ENCODE measurements at places on chromosomes 2 and 18. TPM values are rescaled to one million over a fixed set of nuclear protein-coding genes. Genes with fewer than 3 reads are reported as not detected.

ASPRV1 gene
- 0.19 TPM for total RNA-seq

- no peaks in the 10 kb centered on the region for H3K36me3 ChIP-seq
- H3K27me3 ChIP-seq, result no peaks in the 10 kb centered on the region
- H3K4me3 ChIP-seq, result no peak overlapping the region
- H3K27ac ChIP-seq, result no peak overlapping the region
- DNase-seq, result no peak
Observed at GRCh38 chr18:28201056-28201455, 24.1 kb upstream of the CDH2 start.

DNA sequence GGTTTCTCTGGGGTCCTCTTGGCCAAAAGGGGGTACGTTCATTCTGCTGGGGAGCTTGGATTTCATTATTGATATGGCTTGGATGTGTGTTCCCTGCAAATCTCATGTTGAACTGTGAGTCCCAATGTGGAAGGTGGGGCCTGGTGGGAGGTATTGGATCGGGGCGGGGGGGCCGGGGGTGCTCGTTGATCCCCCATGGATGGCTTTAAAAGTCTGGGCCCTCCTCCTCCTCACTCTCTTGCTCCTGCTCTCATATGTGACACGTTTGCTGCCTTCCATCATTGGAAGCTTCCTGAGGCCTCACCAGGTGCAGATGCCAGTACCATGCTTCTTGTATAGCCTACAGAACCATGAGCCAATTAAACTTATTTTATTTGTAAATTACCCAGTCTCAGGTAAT lies 11.8 kb downstream of the DBI start:
- no peak overlapping the region for H3K4me3 ChIP-seq
- no peaks in the 10 kb centered on the region for H3K27me3 ChIP-seq
- DNase-seq, result no peak
- peaks cover 1% of the 10 kb centered on the region for H3K36me3 ChIP-seq
- H3K27ac ChIP-seq, result no peak overlapping the region

- no peak overlapping the region for H3K27ac ChIP-seq
- no peak for DNase-seq
- no peaks in the 10 kb centered on the region for H3K36me3 ChIP-seq
- no peaks in the 10 kb centered on the region for H3K4me1 ChIP-seq
- no peaks in the 10 kb centered on the region for H3K27me3 ChIP-seq
- no peak overlapping the region for H3K4me3 ChIP-seq
Observed at GRCh38 chr2:42067521-42067920, 19.7 kb downstream of the PKDCC start.

DNA sequence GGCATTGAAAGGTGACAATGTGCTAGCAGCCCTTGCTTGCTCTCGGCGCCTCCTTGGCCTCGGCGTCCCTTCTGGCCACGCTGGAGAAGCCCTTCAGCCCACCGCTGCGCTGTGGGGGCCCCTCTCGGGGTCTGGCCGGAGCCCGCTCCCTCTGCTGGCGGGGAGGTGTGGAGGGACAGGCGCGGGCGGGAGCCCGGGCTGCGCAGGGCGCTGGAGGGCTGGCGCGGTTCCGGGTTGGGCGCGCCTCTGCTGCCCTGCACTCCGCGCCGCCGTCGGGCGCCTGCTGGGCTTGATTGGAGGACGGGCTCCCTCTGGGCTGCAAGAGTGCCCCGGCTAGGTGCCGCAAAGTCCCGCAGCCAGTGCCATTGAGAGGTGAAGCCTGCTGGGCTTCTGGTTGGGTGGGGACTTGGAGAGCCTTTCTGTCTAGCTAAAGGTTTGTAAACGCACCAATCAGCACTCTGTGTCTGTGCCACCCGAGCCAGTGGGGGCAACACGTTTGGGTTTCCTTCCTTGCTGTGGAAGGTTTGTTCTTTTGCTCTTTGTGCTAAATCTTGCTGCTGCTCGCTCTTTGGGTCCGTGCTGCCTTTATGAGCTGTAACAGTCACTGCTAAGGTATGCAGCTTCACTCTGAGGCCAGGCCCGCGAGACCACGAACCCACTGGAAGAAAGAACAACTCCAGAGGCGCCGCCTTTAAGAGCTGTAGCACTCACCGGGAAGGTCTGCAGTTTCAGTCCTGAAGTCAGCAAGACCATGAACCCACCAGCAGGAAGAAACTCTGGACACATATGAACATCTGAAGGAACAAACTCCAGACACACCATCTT lies 14.8 kb upstream of the IMP4 start:
- no peak for DNase-seq
- no peak overlapping the region for H3K27ac ChIP-seq
- H3K4me1 ChIP-seq, result peaks cover 1% of the 10 kb centered on the region
- no peaks in the 10 kb centered on the region for H3K36me3 ChIP-seq
- H3K4me3 ChIP-seq, result no peak overlapping the region
- no peaks in the 10 kb centered on the region for H3K27me3 ChIP-seq

GRCh38 chr2:69036926-69037325 lies 23.9 kb downstream of the ANTXR1 start:
- H3K27me3 ChIP-seq, result no peaks in the 10 kb centered on the region
- H3K27ac ChIP-seq, result no peak overlapping the region
- H3K36me3 ChIP-seq, result no peaks in the 10 kb centered on the region
- no peaks in the 10 kb centered on the region for H3K4me1 ChIP-seq
- H3K4me3 ChIP-seq, result no peak overlapping the region

DNA sequence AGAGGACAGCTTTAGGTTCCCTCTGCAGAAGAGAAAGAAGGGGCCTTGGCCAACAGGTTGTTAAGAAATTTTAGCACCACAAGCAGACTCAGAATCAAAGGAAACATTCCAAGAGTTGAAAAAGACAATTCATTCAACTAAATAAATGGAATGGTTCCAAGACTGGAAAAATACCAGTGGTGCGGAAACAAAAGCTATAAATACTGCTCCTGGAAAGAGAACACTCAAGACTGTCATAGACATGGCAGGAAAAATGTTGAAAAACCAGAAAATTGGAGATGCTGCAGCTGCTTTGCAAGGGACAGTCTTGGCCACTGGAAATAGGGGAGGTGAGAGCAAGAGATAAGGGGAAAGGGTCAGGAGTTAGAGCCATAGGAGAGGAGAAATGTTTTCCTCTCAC lies 312.7 kb upstream of the CYRIA start:
- no peaks in the 10 kb centered on the region for H3K27me3 ChIP-seq
- H3K27ac ChIP-seq, result no peak overlapping the region
- no peaks in the 10 kb centered on the region for H3K4me1 ChIP-seq
- no peaks in the 10 kb centered on the region for H3K36me3 ChIP-seq
- H3K4me3 ChIP-seq, result no peak overlapping the region

GRCh38 chr2:148814143-148814859 lies 60.7 kb upstream of the KIF5C start:
- no peak overlapping the region for H3K4me3 ChIP-seq
- DNase-seq, result no peak
- peaks cover 4% of the 10 kb centered on the region for H3K4me1 ChIP-seq
- no peaks in the 10 kb centered on the region for H3K36me3 ChIP-seq

- no peaks in the 10 kb centered on the region for H3K27me3 ChIP-seq
- H3K4me1 ChIP-seq, result peaks cover 20% of the 10 kb centered on the region
- H3K27ac ChIP-seq, result peak overlapping the region; percentile 99
- peak overlapping the region; percentile 55 for H3K4me3 ChIP-seq
- peaks cover 16% of the 10 kb centered on the region for H3K36me3 ChIP-seq
- peak; percentile 67 for DNase-seq
Observed at GRCh38 chr2:85537600-85538506, 1.1 kb upstream of the MAT2A start.

DNA sequence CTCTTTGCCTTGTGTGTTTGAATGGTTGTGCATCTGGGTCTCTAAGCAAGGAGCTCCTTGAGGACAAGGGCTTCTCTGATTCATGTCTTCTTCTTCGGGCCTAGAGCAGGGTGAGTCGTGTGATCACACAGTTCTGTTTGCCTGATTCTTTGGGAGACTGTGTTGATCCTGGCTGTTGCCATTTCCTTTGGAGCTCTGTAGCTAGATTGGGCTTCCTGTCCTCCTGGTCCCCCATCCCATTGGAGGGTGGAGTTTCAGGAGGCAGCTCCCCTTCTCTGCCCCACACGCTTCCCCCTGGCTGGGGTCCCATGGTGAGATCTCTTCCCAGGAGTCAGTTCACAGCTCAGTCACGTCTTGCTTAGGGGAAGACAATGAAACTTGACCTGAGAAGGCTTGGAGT lies 92.8 kb downstream of the TRIB2 start:
- no peaks in the 10 kb centered on the region for H3K4me1 ChIP-seq
- no peaks in the 10 kb centered on the region for H3K36me3 ChIP-seq
- no peak for DNase-seq
- H3K4me3 ChIP-seq, result no peak overlapping the region
- no peaks in the 10 kb centered on the region for H3K27me3 ChIP-seq

DNA sequence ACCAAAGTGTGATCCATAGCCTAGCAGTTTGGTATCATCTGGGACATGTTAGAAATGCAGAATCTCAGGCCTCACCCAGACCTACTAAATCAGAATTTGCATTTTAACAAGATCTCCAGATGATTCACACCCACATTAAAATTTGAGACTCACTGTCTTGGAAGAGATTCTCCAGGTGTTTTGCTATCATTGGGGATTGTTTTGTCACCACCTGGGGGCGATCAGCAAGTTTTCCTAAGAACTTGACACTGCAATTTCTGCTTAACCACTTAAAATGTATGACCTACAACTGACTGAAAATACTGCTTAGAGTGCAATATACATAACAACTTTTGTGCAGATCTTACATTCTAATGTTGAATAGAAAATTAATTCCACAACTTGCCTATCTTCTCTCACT lies 18.9 kb upstream of the ITGA4 start:
- DNase-seq, result no peak
- no peaks in the 10 kb centered on the region for H3K4me1 ChIP-seq
- no peak overlapping the region for H3K27ac ChIP-seq
- H3K27me3 ChIP-seq, result no peaks in the 10 kb centered on the region
- no peak overlapping the region for H3K4me3 ChIP-seq

DNA sequence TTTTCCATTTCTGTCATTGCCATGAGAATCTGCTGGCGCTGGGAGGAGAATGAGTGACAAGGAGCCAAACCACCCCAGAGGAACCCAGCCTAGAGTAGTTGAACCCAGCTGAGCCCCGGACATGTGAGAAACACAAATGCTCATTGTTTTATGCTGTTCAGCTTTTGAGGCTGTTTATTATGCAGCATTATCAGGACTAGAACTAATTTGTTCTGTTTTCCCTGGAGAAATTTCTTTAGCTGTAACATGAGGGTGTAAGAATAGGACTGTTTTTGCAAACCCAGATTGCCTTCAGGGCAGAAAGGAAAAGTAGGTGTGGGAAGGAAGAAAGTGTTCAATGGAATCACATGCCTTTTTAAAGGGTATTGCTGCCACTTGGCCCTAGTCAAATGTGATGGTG lies 28.5 kb upstream of the DOCK10 start:
- no peaks in the 10 kb centered on the region for H3K36me3 ChIP-seq
- DNase-seq, result no peak
